ENCODE measurements at places on chromosomes 4 and X. TPM values are rescaled to one million over a fixed set of nuclear protein-coding genes. Genes with fewer than 3 reads are reported as not detected.
A peak's percentile ranks its signal among the peaks of the same experiment; 100 is the strongest.

DNA sequence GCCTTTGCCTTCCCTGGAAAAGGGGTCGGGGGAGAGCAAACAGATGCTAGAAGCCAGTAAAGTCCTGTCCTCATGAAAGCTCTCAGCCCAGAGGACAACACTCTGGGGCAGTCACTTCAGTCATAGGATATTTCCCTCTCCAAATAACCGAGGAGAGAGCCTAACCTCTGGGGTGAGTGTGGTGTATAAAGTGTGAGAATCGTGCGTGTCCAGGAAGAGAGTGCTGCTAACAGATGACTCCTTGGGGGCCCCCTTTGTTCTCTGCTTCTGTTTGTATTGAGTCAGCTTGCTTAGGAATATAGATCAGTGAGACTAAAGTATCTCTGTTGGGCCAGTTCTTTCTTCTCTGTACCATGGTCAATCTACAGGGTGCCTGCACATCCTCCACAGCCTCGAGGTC, 247.2 kb downstream of the PALLD start:
- peak; percentile 54 for DNase-seq

- no peak for DNase-seq
Observed at GRCh38 chr4:21454201-21454600, 494.4 kb downstream of the KCNIP4 start.

GRCh38 chr4:127533028-127533700, 99.6 kb upstream of the INTU start:
- peak; percentile 26 for DNase-seq

DNA sequence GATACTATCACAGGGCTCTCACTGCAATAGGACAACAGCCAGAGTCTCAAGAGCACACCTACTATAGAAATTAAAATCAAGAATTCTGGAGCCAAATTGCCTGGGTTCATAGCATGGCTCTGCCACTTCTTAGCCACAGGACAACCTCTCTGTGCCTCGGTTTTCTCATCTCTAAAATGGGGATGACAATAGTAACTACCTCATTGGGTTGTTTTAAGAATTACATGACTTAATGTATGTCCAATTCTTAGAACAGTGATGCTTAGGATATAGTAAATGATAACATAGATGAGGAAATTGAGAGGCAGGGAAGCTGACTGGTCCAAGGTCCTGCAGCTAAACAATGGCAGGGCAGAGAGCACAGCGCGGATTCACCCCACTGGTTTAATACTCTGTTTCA, 11.0 kb upstream of the ODAPH start:
- no peak for DNase-seq

GRCh38 chr4:174154215-174154854, 129.1 kb downstream of the FBXO8 start:
- DNase-seq: peak; percentile 94

The MRPL1 gene
- 42.3 TPM for total RNA-seq

DNA sequence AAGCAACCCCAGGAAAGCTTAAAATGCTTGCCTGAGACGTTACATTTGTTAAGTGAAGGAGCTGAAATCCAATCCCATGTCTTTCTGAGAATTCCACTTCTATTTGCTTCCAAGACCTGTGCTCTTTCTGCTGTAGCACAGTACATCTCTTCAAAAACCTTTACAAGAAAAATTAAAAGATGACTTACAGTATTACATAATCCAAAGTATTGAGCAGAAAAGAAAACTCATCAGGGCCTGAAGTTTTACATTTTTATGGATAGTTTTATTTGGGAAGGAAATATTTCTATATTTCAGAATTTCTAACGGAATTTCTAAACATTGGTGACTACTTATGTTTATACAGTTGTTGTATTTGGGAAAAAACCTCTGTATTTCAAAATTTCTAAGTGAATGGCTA, 276.3 kb downstream of the TENM3 start:
- no peak for DNase-seq

DNA sequence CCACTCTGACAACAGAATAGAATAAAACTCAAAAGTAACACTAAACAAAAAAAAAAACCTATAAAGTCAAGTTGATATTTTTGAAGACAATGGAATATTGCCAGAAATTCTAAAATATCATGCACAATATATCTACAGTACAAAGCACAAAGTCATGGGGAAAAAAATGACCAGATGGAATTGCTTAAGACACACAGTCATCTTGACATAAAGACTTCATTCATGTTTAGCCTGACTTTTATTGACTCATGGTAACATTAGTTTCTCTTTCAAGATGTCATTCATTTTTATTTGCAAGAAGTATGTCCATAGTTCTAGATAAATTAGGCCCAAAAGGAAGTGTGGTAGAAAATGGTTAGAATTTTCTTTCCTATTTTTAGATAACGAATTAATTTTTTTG, 259.1 kb downstream of the CAMK2D start:
- peak; percentile 50 for DNase-seq

- DNase-seq: no peak
Observed at GRCh38 chr4:89579771-89580170, 257.2 kb downstream of the SNCA start.

DNA sequence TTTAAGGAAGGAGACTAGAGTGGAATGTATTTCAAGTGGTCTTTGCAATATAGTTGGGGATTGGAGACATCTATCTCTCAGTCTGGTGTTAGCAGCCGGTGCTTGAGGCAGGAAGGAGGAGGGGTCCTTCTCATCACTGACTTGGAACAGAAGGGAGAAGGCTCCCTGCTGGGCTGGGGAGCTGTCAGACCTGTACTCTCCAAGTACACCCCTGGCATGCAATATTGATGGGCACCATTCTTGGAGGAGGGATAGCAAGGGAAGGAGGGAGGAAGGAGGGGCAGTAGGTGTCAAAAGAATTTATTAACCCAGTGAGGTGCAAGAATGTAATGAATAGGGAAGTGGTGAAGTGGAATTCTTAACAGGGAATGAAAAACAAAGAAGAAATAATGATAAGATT, 338.8 kb downstream of the UNC5C start:
- no peak for DNase-seq

DNA sequence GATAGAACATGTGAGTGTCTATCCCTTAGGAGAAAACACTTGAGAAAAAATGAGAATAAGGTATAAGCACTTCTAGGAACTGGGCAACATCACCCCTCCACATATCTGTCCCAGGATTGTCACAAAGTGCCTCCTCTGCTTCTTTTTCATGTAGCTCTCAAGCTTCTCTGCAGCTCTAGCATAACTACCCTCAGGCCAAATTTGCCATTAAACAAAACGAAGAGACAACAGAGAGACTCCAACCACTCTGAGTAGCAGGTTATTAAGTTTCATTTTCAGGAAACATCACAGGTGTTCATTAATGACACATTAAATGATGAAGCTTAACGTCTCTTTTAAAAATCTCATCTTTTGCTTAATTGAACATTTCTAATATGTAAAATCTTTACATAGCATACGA, 580.0 kb downstream of the GALNTL6 start:
- DNase-seq: no peak

The SPANXA1 gene
- total RNA-seq: not detected

GRCh38 chrX:14758029-14758491, 114.8 kb downstream of the FANCB start:
- no peak for DNase-seq

- peak; percentile 91 for DNase-seq
Observed at GRCh38 chr4:54281054-54281766, 52.1 kb downstream of the PDGFRA start.

DNA sequence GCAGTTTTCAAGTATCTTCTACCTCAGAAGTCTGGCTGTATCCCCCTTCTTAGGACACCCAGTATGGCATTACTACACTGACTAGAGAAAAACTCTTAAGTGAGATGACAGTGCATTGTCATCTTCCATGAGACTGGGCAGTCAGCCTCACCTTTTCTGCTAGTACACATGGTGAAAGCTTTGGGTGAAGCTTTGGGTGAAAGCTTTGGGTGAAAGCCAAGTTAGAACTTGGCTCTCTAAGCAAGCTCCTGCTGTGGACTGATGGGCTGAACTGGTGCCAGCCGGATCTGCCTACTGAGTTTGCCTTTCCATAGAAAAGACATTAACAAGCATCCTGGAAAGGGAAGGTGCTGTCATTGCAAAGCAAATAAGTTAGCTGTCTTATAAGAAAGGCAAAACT, 8.8 kb downstream of the EPHA5 start:
- no peak for DNase-seq

- DNase-seq: no peak
Observed at GRCh38 chr4:10761903-10762302, 77.3 kb upstream of the CLNK start.

GRCh38 chrX:10619425-10620046, 849 bp downstream of the MID1 start:
- peak; percentile 61 for DNase-seq

The SHROOM3 gene
- 27.6 TPM for total RNA-seq

- DNase-seq: no peak
Observed at GRCh38 chr4:141021397-141022110, 111.7 kb downstream of the RNF150 start.

DNA sequence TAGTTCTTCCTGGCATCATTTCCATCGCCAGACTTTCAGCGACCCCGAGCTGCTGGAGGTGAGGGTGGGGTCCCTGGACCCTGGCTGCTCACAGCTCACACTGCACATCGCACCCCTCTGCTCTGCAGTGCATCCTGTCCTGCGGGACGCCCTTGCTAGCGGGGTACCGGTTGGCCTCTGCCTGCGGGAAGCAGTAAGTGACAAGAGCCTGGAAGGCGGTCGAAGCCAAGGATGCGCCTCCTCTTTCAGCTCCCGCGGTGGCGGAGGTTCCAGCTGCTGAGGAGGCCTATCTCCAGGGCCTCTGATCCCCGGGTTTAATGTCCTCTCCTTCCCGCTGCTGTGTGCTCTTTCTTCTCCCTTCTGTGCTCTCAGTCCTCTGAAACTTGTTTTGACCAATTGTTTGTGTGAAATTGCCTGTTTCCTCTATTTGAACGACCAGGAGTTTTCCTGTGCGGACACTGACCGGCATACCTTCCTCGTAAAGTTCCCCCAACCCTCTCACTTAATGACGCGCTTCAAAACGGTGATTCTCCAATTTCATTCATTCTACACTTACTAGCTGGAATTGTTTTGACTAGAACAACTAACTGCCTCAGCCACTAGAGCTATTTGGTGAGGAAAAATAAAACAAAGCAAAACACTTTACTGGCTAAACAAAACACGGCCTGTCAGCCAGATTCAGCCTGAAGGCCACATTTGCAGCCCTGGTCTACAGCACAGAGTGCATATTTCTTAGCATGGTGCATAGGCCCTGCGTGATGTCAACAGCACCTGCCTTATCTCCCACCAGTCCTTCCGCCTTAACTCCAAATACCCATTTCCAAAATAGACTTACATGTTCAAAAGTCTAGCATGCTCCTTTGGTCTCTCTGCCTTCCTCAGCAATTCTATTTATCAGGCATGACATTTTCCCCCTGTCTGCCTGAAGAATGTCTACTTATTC, 28.0 kb downstream of the MGAT4D start:
- peak; percentile 28 for DNase-seq

GRCh38 chr4:138235419-138235952, 6.7 kb downstream of the SLC7A11 start:
- peak; percentile 94 for DNase-seq

- peak; percentile 46 for DNase-seq
Observed at GRCh38 chrX:33211356-33212260, at the start of gene DMD. Gene DMD (minus strand): TSS chrX:33211549. CDS start chrX:33211312, 237 bp downstream.
